ENCODE measurements at places on chromosomes 2 and 18.

GRCh38 chr2:180012523-180012922 lies 5.4 kb upstream of the CWC22 start:
- DNase-seq: no peak

DNA sequence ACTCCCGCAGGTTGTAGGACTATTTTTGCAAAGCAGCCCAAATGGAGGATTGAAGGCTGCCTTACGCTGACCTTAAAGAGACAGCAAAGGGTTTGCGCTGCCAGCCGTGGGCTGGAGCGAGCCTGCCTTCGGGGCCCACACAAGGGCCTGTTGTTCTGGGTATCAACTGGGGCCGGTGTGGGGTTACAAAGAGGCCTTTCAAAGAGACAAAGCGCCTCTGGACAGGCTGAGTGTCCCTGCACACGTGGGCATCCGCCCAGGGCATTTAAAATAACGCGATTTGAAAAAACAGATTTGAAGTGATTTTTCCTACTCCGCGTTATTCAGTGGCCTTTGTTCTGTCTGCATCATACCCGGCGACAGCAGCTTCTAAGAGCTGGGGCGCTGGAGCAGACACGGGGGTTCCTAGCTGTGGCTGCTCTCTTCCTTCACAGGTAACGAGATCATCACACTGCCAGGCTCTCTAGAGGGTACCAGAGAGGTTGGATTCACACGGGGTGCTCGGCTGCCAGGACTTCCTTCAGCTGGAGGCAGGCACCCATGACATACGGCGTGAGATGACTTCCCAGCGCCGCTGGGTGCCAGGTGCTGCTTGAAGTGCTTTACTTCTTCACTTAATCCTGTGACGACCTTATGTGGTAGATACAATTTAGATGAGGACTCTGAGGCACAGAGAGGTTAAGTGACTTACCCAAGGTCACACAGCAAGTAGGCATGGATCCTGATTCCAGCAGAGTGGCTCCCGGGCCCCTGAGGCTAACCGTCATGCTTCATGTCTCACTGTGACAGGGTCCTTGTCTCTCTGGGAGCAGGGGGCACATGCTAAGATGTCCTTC lies 32.2 kb downstream of the MAL start:
- DNase-seq: no peak

- DNase-seq: no peak
Observed at GRCh38 chr18:62942578-62942977, 227.2 kb downstream of the PHLPP1 start.

GRCh38 chr18:46324087-46324955 lies 220.1 kb downstream of the HAUS1 start:
- DNase-seq: no peak

DNA sequence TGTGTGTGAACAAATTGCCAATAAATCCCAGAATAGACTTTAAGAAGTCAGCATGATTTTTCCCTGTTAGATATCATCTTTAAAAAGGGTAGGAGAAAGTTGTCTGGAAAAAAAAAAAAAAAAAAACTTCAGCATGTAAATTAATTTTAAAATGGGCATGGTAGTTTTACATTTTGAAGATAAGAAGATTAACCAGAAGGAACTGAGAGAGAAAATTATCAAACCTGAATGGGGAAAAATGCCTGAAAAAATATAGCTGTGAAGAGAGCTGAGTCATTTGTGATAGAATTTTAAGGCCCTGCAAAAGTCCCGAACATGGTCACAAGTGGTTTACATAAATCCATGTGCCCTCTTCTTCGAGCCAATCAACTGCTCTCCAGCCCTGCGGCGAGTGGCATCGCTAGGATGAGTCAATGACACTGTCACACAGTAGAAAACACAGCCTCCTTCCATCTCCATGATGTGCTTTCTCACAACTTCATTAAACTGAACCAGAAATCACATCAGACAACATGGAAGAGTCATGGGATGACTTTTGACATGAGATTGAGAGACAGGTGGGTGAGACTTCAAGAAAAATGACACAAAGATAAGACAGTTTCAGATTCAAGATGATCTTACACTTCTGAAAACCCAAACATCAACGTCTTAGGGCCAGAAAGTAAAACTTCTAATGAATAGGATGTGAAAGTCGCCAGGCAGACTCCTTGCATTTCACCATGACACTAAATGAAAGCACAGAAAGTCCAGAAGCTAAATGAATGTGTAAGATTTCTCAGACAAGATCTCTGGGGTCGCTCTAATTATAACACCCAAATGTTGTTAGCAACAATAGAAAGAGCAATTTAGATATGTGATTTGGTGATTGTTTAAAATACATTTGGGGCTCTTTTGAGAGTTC lies 273.0 kb upstream of the ID2 start:
- no peak for DNase-seq

GRCh38 chr2:164015328-164016123 lies 279.7 kb upstream of the FIGN start:
- DNase-seq: no peak

GRCh38 chr18:3706279-3707097 lies 256.5 kb downstream of the TGIF1 start:
- DNase-seq: no peak

DNA sequence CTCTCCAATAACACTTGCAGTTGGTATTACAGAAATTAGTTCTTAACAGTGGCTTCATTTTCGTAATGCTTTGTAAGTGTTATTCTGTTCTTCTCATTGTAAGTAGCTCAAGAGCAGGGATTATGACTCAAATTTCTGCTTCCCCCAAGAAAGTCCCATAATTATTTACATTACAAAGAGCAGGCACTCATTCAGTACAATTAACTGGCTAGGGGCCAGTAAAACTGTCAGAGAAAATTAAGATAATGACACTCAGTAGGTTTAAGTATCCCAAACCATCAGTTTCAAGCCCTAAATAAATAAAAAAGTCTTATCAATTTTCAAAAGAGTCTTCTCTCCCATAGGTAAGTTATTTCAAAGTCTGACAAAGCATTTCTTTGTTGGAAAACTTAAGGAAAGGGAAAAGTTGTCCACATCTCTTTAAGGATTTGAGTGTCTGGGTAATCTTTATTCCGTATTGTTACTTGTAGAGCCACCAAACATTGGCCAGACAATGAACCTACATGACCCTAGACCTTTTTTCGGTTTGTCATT lies 137.1 kb downstream of the ARHGAP28 start:
- DNase-seq: no peak

Measured in ELF-1 (cell line).